ENCODE measurements at places on chromosomes 6 and 20.

GRCh38 chr6:80676386-80676785 lies 569.9 kb downstream of the BCKDHB start:
- no peak for DNase-seq

DNA sequence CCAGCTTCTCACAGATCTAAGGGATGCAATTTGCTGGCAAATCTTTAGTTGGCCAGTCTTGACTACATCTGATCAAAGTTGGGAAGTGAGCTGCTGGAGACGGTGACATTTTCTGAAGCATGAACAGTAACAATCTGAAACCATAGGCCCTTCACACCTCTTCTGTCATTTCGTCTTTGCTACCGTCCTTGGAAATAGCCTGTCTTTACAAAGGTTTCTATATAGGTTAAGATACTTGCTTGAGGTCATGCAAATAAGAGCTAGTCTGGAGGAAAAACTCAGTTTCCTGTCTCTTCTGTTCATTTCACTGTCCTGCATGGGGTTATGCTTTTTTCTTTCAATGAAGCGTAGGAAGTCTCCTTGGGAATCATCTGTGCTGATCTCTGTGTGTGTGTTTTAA lies 55.6 kb downstream of the CARMIL1 start:
- no peak for DNase-seq

DNA sequence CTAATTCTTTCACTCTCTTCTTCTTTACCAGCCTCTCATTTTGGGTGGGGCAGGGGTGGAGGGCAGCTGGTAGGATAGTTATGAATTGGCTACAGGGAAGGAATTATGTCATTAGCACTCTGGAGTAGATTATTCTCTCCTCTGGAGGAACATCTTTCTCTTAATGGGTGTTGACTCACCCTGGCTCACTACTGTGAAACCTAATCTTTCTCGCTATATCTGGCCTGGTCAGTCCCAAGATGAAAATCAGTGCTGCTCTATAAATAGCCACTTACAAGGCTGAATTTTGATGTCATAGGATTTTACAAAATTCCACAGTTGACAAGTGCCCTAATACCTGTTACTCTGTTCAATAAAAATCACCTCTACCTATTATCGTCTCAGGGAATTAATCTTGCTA lies 151.3 kb downstream of the COL9A1 start:
- DNase-seq: no peak

DNA sequence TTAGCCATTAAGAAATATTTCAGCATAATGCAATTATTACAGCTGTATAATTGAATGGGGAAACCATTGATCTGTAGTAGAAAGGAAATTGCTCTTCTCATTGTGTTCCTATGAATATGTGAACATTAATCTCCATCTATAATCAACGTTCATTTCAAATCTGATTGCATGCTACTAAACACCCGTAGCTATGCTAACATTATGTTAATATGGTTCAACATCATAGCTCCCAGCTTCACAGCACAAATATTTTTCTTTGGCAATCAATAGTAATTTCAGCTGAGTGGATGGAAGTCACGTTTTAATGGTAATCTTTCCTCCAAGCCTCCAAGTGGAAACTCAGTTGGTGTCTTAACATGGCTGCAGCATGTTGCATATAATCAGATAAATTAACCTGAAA lies 454.4 kb downstream of the MAFB start:
- no peak for DNase-seq

DNA sequence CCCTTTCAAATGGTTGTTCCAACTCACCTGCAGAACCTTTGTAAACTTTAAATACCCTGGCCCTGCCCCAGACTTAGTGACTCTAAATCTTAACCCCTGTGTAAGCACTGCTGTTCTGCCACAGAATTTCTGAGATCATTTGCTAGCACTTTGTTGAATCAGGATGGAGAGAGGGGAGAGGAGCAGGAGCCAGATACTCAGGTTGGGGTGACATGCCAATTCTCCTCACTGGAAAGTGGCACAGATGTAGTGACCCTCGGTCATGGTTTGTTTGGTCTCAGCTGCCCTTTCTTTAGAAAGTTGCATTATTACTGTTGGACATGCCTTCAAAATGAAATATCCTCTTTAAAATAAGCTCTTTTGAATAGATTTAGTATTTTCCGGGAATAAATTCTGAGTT lies 168.0 kb downstream of the ZFAND3 start:
- no peak for DNase-seq

- no peak for DNase-seq
Measured at GRCh38 chr20:43389211-43389610, 68.5 kb upstream of the SRSF6 start.

DNA sequence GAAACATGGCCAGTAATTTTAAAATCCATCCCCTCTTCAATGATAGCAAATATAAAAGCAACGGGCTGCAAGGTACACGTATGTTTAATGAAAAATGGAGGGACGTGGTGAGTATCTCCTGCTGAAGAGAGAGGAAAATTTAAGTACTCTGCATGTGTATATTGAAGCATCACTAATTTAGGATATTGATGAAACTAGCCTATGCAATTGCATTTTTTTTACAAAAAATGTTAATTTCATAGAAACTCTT lies 362 bp upstream of the TMX4 start:
- no peak for DNase-seq

- no peak for DNase-seq
Measured at GRCh38 chr6:28802417-28803336, 121.1 kb downstream of the TRIM27 start.

- DNase-seq: peak; percentile 86
Measured at GRCh38 chr6:27478706-27479318, 5.9 kb upstream of the ZNF184 start.

- no peak for DNase-seq
Measured at GRCh38 chr20:46229478-46230105, 78.7 kb downstream of the CDH22 start.

GRCh38 chr6:3762852-3763251 lies 11.3 kb upstream of the PXDC1 start:
- no peak for DNase-seq

DNA sequence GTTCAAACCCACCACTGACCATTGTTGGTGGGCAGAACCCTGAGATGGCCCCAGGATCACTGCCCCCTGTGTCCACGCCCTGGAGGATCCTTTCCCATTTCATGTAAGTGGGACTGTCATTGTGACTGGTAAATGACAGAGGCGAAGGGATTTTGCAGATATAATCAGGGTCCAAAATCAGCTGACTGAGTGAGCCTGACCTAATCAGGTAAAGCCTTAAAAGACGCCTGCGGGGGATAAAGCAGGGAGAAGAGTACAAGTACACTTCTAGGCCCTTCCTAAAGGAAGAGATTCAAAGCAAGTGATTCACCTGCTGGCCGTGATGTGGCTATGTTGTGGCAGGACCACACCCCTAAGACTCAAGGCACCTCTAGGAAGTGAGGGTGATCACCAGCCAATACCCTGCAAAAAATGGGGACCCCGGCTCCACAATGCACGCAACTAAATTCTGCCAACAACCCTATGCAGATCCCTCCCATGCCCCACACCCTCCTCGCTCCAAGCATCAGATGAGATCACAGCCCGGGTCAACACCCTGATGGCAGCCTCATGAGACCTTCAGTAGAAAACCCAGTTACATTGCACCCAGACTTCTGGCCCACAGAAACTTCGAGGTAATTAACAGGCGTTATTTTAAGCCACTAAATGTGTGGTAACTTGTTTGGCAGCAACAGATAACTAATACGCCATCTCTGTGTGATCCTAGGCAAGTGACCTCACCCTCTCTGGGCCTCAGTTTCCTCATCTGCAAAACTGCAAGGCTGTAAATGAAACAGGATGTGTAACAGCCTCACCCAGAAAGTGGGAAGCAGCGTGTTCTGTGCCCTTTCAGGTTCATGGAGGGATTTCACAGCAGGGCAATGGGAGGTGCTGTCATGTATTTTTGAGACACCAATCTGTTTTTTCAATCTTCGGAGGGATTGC lies 11.3 kb downstream of the PREX1 start:
- DNase-seq: no peak

- no peak for DNase-seq
Measured at GRCh38 chr6:150046943-150047342, 21.6 kb upstream of the RAET1L start.

DNA sequence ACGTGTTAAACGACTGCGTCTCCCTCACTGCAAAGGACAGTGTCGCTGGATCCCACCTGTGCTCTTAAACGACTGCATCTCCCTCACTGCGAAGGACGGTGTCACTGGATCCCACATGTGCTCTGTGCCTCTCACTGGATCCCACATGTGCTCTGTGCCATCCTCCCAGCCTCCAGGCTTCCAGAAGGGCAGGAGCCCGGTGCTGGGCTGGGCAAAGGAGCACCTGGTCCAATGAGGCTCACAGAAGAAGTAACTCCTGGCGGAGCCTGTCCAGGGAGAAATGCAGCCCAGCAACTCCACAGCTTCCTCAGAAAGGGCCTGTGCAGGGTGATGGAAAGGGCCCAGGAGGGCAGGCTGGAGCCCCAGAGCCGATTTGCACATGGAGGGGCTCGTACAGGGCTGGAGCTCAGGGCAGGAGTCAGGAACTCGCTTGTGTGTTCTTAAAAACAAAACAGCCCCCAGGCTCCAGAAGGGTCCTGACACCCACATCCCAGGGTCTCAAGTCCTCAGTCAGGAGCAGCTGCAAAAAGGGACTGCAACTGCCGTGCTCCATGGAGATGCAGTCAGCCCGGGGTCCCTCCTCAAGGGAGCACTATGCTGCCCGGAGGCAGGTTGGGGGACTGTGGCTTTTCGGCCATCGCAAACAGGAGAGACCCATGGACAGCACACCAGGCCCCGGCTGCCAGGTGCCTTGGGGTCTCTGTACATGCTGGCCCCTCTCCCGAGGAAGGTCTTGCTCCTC lies 52.7 kb downstream of the DLL1 start:
- DNase-seq: no peak

DNA sequence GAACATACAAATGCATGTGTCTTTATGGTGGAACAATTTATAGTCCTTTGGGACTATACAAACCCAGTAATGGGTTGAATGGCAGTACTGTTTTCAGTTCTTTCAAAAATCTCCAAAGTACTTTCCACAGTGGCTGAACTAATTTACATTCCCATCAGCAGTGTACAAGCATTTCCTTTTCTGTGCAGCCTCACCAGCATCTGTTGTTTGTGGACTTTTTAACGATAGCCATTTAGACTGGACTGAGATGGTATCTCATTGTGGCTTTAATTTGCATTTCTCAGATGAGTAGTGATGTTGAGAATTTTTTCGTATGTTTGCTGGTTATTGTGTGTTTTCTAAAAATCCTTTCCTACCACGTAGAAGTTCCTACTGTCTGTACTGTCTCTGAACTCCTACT lies 327.2 kb upstream of the ZFP64 start:
- DNase-seq: no peak

DNA sequence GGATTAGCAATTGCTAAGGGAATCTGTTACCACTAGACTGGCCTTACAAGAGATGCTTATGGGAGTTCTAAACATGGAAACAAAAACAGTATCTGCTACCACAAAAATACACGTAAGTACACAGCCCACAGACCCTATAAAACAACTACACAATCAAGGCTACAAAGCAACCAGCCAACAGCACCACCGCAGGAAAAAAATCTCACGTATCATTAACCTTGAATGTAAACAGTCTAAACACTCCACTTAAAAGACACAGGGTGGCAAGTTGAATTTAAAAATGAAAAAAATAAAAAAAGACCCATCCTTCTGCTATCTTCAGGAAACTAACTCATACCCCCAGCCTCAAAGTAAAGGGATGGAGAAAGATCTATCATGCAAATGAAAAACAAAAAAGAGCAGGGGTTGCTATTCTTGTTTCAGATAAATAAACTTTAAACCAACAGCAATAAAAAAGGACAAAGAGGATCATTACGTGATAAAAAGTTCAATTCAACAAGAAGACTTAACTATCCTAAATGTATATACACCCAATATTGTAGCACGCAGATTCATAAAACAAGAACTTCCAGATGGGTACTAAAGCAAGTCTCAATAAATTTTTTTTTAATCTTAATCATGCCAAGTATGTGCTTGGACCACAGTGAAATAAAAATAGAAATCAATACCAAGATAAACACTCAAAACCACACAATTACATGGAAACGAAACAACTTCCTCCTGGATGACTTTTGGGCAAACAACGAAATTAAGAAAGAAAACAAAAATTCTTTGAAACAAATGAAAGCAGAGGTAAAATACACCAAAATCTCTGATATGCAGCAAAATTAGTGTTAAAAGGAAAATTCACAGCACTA lies 52.3 kb downstream of the RNGTT start:
- DNase-seq: no peak

DNA sequence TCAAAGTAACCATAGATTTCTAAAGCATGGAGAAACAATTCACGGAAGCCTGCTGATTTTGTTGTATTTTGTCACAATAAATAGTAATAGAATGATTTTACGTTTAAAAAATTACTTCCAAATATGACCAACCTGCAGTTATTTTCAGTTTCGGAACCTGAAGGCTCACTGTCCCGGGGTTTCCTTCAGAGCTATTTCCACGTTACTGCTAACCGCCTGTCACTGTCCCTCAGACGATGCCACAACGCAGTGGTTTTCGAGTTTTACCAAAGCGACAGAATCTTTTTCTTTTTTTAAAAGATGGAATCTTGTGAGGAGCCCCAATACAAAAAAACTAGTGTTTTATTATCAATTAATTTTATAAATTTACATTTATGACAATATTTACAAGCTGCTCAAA lies 40.5 kb downstream of the PSMG4 start:
- DNase-seq: no peak

GRCh38 chr20:1868856-1869255 lies 26.4 kb upstream of the SIRPA start:
- DNase-seq: no peak

GRCh38 chr6:134217105-134217797 lies 100.7 kb downstream of the SGK1 start:
- no peak for DNase-seq

GRCh38 chr20:15528391-15529111 lies 1044.7 kb downstream of the KIF16B start:
- no peak for DNase-seq

GRCh38 chr6:149851461-149852110 lies 12.6 kb downstream of the LRP11 start:
- DNase-seq: no peak

DNA sequence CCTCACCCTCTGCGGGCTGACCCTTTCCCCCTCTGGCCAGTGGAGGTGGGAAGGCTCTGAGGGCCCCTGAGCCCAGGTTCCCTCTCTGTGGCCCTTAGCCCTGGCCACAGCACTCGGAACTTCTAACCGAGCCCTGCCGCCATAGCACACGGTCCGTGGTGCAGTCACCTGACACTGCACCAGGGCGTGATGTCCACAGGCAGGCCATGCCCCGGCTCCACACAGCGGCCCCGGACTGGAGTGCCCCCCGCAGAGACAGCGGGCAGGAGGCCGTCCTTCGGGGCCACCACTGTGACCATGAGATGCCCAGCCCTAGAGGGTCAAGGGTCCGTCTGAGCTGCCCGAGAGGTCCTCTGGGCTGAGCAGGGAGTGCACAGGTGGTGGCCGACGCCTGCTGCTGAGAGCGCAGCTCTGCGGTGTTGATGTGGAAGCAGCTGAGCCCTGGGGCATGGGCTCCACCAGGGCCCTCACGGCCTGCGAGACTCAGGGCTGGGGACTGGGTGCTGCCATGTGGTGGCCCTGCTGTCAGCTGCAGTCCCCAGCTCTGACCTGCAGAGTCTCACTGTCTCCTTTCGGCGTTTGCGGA lies 11.2 kb upstream of the BHLHE23 start:
- DNase-seq: no peak

GRCh38 chr6:79607000-79607399 lies 24.1 kb upstream of the SH3BGRL2 start:
- DNase-seq: no peak

- no peak for DNase-seq
Measured at GRCh38 chr6:26420688-26421171, 18.7 kb downstream of the BTN3A1 start.
